HS-27A (cell line): ENCODE measurements at places on chromosomes 11 and 22.
A peak's percentile ranks its signal among the peaks of the same experiment; 100 is the strongest.

DNA sequence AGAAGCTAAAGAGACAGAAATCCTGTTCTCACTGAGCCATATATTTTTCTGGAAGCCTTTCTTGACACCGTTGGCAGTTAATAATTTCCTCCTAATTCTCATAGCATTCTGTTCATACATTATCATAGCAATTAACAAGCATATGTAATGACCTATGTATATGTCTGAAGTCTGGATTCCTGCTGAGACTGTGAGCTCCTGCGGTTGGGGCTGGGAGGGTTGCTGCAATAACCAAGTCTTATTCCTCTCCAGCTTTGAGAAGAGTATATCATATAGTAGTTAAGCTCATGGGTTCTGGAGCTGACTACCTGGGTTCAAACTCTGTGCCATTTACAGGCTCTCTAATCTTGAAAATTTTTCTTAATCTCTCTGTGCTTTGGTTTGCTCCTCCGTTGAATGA is 175.2 kb downstream of the MAML2 start:
- DNase-seq, result no peak

GRCh38 chr11:34707462-34707840 is 86.6 kb downstream of the EHF start:
- no peak for DNase-seq

GRCh38 chr11:65502555-65503367 is 3.9 kb downstream of the MALAT1 start:
- DNase-seq, result peak; percentile 38

DNA sequence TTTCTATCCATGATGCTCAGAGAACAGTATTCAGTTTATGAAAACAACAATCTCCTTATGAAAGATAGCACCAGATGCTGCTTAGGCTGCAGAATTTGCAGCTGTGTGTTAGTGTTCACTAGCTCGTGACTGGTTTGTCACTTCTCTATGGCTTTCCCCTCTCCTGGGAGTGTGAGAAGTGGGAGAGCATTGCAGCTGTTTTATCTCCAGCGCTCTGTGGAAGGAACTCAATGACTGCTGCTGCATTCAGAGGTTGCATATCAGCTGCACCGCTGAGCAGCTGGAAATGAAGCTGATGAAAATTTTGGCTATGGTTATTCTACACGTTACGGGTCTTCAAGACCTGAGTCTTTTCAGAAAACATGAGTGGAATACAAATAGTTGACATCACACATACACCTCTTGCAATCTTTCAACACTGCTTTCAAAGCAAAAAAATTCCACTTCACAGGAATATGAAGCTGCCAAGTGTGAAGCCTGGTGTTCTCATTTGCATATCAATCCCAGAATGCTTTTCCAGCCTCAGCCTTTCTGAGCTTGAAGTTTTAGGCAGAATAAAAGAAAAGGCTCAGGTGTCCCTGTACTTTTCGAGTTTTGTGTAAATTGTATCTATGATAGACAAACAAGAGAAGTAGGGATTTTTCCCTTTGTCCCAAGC is 149.3 kb upstream of the DDI1 start:
- no peak for DNase-seq

DNA sequence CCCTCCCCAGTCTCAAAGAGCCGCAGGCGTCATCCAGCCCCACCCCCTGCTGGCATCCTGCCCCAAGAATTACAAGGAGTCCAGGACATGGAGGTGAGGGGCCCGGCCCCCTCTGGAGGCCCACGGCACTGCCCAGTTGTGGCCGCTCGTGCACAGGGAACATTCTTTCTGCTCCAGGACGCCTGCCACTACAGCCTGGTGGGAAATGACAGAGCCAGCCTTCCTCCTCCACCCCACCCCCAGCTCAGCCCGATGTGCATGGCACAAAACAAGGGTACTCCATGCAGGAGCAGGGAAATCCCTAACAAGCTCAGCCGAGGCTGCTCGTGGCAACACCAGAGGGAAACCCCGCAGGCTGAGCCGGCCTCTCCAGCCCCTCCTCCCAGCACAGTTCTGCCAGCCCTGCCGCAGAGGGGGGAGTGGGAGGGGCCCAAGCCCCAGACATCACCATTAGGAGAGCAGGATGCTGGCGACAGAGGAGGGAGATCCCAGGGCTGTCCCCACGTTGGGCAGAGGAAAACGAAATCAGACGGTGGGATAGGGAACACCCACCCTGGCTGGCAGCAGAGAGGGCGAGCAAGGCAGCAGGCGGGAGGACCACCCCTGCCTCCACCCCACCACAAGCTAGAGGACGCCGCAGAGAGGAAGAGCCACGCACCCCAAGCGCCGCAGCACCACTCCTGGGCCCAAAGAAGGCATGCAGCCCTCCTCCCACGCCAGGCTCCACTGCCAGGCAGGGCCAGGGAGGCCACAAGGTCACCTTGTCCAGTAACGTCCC is 10.0 kb downstream of the IGSF9B start:
- no peak for DNase-seq

DNA sequence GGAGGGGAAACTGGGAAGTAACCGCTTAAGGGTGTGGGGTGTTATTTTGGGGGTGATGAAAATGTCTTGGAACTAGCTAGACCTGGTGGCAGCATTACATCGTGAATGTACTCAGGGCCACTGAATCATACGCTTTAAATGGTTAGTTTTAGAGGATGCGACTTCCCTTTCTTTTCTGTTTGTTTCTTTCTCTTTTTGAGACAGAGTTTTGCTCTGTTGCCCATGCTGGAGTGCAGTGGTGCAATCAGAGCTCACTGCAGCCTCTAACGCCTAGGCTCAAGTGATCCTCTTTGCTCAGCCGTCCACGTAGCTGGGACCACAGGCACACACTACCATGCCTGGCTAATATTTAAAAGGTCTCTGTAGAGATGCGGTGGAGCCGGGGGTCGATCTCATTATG is 5.6 kb upstream of the MIAT start:
- DNase-seq, result no peak

DNA sequence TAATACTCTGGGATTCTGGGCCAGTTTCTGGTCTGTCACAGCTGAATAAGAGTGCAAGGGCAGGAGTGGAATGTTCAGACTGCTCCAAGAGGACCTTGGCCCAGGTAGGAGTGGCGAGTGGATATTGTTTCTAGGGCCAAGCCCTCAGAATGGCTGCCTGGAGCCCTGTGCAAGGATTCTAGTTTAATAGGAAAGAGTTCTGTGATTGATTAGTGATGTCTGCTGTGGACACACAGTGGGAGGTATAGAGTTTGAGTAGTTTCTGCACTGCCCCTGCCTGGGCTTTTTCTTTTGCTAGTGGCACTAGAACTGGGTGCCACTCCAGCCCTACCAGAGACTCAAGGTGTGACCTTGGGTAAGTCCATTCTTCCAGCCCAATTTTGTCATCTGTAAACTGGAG is 9.7 kb upstream of the MPPED1 start:
- DNase-seq, result no peak

DNA sequence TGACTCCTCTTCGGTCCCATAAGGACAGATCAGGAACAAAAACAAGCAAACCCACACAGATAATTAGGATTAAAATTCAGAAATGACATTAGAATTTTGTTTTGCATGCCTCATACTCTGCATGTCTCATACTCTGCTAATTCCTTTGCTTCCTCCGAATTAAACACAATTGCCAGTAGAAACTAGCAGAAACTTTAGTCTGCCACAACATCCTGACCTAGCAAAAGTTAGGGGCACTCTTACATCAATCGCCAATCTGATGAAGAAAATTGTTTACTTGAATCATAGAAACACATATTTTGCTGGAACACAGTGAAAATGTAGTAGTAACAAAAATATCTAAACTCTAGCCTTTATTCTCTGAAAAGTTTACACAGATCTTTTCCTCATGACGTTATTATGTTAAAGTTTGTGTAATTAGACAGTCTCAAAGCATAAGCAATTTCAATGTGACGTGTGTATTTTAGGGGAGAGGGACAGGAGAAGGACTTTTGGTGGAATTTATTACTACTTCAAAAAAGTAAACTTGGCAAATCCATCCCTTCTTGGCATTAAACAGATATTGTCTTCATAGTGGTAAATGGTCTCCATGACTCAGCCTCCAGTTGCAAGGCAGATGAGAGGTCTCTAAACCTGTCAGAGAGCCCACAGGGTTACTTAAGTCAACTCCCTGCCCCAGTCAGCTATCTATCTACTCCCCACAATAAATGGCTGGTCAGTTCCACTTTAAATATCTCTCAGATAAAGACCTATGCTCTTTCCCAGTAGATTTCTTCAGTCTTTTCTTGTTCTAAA is 249.8 kb upstream of the UBASH3B start:
- DNase-seq, result no peak

GRCh38 chr22:46102752-46103151 is 47.6 kb upstream of the PPARA start:
- no peak for DNase-seq

GRCh38 chr22:25380122-25380747 is 160.8 kb downstream of the CRYBB2 start:
- DNase-seq, result no peak

- no peak for DNase-seq
Observed at GRCh38 chr11:837990-838307, 4.4 kb downstream of the POLR2L start.

- DNase-seq, result no peak
Observed at GRCh38 chr11:13317293-13318080, 39.9 kb downstream of the BMAL1 start.

- DNase-seq, result no peak
Observed at GRCh38 chr22:37001826-37002225, 17.4 kb downstream of the TST start.

- DNase-seq, result no peak
Observed at GRCh38 chr22:41508770-41509170, 35.5 kb downstream of the POLR3H start.

GRCh38 chr11:131895865-131896264 is 525.5 kb downstream of the NTM start:
- no peak for DNase-seq

DNA sequence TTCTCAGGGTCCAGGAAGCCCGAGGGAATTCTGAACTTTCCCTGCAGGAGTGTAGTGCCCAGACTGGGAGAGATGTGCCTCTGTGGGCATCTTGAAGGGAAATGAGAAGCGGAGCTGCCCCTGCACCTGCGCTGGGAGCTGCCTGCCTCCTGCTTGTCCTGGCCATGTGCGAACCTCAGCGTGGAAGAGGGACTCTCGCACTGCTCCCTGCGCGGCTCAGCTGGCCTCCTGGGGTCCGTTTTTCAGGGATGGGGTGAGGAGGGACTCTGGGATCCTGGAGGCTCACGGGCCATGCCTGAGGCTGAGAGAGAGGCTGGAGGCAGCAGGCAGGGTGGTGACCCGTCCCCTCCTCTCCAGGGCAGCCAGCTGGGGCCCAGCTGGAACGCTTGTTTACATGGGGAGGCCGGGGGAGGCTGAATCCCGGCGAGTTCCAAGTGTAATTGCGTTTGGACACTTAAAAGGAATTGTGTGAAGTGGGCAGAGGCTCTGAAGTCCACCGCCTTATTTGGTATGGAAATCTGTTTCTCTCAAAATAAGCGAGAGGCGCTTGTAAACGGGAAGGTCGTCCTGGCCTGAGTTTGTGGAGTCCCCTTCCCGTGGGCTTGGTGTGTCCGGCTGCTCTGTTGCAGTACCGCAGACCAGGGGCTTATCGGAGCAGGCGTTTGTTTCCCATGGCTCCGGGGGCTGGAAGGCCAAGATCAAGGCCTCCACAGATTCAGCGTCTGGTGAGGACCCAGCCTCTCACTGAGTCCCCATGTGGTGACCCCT is 1.2 kb upstream of the MRGPRF start:
- DNase-seq, result no peak

DNA sequence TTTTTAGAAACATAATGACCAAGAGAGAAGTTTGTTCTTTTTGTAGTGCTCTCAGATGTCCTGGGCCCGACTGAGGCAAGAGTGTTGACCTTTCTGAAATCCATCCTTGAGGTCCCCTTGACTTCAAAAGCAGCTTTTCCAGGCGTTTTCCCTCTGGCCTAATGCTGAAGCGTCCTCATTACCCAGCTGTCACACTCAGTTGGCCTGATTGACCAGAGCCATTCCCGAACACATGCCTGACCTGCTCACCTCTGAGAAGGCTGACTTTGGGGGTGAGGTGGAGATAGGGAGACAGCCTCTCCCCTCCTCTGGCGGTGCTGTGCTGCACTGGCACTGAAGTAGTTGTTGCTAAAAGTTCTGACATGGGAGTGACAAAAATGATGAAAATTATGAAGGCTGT is 66.9 kb downstream of the ALX4 start:
- no peak for DNase-seq

GRCh38 chr22:26570115-26570514 is 19.8 kb downstream of the TPST2 start:
- no peak for DNase-seq

DNA sequence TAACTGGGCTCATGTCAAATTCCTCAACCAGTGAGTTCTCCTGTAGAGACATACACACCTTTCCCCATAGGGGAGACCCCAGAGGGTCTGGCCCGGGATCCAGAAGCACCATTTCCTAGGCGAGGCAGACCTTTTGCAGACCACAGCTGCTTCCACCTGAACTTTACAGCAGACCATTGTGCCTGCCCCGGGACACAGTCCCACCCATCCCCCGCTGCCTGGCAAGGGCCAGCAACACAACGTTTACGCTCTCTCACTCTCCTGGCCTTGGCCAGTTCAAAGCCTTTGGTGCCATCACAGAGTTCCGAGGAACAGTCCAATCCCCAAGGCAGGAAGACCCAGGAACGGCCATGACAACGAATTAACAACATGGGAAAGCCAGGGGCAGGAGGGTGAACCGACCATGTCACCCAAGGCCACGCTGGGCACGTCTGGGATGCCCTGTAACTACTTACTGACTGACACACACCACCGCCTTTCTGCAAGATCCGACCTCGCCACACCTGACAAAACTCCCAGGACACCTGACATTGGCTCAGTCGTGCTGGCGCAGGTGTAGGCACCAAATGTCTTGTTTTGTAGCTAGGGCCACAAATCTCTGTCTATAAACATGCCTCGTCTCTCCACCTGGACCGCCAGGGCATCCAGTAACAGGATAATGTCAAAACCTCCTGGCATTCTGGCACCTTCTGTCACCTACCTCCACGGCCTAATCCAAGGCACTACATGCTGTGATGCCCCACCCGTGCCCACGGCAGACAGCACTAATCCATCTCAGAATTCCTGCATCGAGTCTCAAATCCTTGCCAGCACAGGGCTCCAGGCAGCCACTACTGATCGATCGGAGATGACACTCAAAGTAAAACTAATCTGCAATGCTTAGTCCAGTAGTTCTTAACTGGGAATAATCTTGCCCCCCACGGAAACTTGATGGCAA is 51.3 kb downstream of the MYH9 start:
- no peak for DNase-seq

- DNase-seq, result no peak
Observed at GRCh38 chr11:114257621-114258558, 38.3 kb upstream of the NNMT start.

- DNase-seq, result no peak
Observed at GRCh38 chr11:76769645-76770586, 13.2 kb upstream of the TSKU start.

GRCh38 chr11:87397011-87397865 is 359.5 kb downstream of the TMEM135 start:
- DNase-seq, result no peak

DNA sequence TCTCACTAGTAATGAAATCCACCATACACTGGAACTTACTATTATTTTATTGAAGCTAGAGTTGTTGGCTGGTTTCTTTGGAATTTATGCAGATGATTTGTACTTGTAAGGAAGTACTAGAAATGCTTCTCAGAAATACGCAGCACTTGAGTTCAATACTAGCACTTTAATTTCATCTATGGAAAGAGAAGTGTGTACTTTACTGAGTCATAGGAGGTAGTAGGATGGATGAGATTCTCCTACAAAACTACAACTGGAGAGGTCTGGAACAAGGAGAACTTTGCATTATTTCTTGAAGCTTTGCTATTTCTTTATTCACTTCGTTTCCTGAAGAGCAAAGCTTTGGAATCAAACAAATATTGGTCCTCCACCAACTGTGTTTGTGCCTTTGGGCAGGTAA is 44.1 kb upstream of the CCDC90B start:
- no peak for DNase-seq

GRCh38 chr11:92225568-92226330 is 1.1 kb downstream of the FAT3 start:
- no peak for DNase-seq
